ENCODE measurements at places on chromosomes 16 and 17. TPM values are rescaled to one million over a fixed set of nuclear protein-coding genes. Genes with fewer than 3 reads are reported as not detected.

Gene ITGAD
- total RNA-seq: not detected

Gene DNAI2
- not detected for total RNA-seq

Gene RDM1
- total RNA-seq: 3.0 TPM

Gene KRTAP1-4
- not detected for total RNA-seq

Gene G6PC1
- total RNA-seq: not detected

Gene BFAR
- 140 TPM for total RNA-seq

Gene TNFRSF13B
- not detected for total RNA-seq

Gene SLC25A19
- 15.3 TPM for total RNA-seq

Gene TBC1D3
- not detected for total RNA-seq

Gene CRAMP1
- total RNA-seq: 18.9 TPM

Gene ASPHD1
- total RNA-seq: 20.2 TPM

Gene KRT16
- 1.5 TPM for total RNA-seq

Gene STAC2
- 7.1 TPM for total RNA-seq

Gene ABCA6
- 0.02 TPM for total RNA-seq

Gene CX3CL1
- total RNA-seq: 0.07 TPM

Gene VAT1L
- total RNA-seq: 0.02 TPM

Gene NACA2
- total RNA-seq: not detected

Gene CCL8
- total RNA-seq: not detected

Gene HBQ1
- total RNA-seq: 6.1 TPM

Gene HEXD
- total RNA-seq: 10.1 TPM

Gene ACSM2A
- not detected for total RNA-seq

Gene SEPTIN12
- total RNA-seq: not detected

Gene GP1BA
- not detected for total RNA-seq

Gene ENO3
- total RNA-seq: 39.2 TPM

Gene SOST
- not detected for total RNA-seq

Gene ABCA10
- total RNA-seq: 0.06 TPM

Gene SLFN13
- 3.7 TPM for total RNA-seq

Gene TMEM235
- not detected for total RNA-seq

Gene GJD3
- 0.71 TPM for total RNA-seq

Gene ERN2
- not detected for total RNA-seq

Gene ASGR2
- not detected for total RNA-seq

Gene OR2C1
- not detected for total RNA-seq

Gene PRM1
- not detected for total RNA-seq

Gene CTRB2
- total RNA-seq: not detected

Gene EVPLL
- not detected for total RNA-seq

Gene TMIGD1
- not detected for total RNA-seq

Gene CRHR1
- 0.07 TPM for total RNA-seq

Gene KRT27
- total RNA-seq: not detected

Gene NFAT5
- total RNA-seq: 9.5 TPM

Gene PMM2
- 94.8 TPM for total RNA-seq

Gene MPV17L
- total RNA-seq: 5.7 TPM

Gene TBC1D3K
- total RNA-seq: not detected

Gene NOXO1
- 0.12 TPM for total RNA-seq

Gene C16orf86
- 0.14 TPM for total RNA-seq

Gene ALOX12B
- 1.6 TPM for total RNA-seq

Gene EFNB3
- 1.2 TPM for total RNA-seq

Gene ADAM11
- total RNA-seq: 2.2 TPM

Gene ZNF385C
- 0.30 TPM for total RNA-seq

Gene FLOT2
- total RNA-seq: 91.3 TPM

Gene CNTROB
- total RNA-seq: 32.5 TPM

Gene RNF112
- 1.0 TPM for total RNA-seq
